ENCODE measurements at places on chromosomes 6 and 20.

DNA sequence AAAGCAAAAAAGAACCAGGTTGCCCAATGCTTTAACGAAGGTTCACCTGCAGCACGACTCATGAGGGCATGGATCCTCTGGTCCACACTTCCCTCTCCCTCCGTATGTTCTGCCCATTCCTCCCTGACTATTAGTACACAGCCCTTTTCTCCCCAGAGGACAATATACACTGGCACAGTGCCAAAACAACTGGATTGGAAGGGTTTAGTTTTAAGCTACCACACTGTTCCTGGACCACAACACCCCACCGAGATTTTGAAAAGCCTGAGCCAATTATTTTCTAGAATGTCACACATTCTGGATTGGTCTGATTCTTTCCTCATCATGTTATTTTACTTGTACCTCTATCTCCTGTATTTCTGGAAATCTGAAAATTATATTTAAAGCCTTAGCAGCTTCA, 2.9 kb upstream of the AKAP7 start:
- DNase-seq = no peak

DNA sequence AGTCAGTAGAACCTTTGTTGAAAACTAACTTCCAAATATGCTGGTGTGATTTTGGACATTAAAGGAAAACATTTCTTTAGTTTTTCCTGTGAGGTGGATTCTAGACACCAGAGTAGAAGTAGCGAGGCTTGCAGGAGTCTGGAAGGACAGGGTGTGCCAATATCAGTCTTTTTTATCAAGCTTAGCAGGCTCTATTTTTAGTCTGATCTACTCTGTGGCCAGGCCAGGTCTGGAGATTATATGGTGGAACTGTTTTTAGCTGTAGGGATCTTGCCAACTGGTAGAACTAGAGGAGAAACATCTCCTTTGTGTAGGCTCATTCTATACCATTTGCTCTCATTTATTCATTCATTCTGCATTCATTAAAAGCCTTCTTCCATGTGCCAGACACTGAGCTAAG, 42.7 kb downstream of the LRP11 start:
- DNase-seq = no peak

DNA sequence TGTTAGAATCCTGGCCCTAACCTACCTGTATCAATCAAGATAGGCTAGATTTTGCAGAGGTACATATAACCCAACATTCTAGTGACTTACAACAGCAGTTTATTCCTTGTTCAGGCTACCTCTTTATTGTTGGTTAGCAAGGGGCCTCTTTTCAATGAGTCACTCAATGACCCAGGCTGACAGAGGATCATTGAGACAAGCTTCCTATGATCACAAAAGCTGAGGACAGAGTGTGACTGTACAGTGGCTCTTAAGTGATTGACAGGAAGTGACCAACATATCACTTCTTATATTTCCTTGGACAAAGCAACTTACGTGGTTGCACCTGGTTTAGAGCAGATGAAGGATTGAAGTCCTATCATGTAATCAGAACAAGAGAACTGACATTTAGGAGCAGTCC, 740.9 kb downstream of the FRK start:
- DNase-seq = no peak

DNA sequence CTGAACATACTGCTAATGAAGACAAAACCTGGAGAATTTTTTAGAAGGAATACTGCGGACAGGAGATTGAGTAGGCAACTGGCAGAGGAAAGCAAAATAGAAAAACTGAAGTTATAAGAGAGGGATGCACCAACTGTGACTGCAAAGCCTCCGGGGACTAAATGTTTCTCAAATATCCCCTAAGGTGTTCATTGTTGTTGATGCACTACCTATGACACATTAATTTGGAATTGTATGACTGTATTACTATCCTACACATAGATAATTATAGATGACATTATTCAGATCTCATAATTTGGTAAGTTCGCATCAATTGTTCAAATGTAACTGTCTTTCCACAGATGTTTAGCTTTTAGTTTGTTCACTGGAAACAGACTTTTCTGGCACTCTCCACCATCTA, 341.1 kb downstream of the MMUT start:
- no peak for DNase-seq

GRCh38 chr6:91669154-91669870, 1082.4 kb upstream of the MAP3K7 start:
- no peak for DNase-seq

DNA sequence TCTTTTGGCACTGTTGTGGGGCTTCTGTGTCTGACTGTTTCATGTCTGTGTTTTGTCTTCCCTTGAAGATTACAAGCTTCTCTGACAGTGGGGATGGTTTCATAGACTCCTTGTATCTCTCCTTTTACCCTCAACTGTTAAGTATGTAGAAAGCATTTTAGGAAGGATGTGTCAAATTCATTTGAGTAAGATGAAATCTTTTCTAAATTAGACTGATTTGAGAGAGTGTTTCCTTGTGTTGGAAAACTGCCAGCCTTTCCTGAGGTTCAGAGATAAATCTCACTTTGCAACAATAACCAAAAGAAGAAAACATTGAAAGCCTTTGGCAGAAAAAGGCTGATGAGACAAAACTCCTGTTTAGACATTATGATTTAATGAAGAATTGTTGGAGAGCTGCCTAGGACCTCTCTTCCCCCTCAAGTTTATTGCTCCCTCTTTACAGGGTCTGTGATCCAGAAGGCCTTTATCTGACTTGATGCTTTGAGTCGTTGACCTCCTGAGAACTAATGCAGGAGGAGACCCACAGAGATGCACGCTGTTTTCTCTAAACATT, 68.3 kb downstream of the ANKS1A start:
- DNase-seq = no peak

DNA sequence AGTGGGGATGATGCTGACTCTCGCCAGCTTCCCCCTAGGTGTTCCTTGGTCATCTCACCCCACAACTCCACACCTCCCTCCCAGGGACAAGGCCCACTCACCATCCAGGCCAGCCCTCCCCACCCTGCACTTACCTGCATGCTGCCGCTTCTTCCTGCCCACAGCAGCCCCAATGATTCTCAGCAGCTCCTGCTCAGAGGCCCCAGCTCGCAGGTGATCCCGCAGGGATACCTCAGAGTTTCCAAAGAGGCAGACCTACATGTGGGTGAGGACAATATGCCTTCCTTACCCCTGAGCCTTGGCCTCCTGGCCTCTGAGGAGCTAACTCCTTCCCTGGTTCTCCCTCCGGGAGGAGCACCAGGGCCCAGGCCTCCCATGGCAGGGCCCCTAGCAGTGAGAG, 24.6 kb downstream of the MOCS1 start:
- no peak for DNase-seq

GRCh38 chr6:70286905-70287304, 16.0 kb downstream of the COL9A1 start:
- no peak for DNase-seq

Data from ELR (cell line).